ENCODE measurements at places on chromosomes 7 and 10.

- no peak for DNase-seq
Measured at GRCh38 chr10:114905450-114905849, 32.5 kb upstream of the TRUB1 start.

GRCh38 chr10:20088061-20088701, 271.9 kb downstream of the PLXDC2 start:
- DNase-seq, result no peak

GRCh38 chr10:63094881-63095280, 38.2 kb upstream of the NRBF2 start:
- DNase-seq, result no peak

- DNase-seq, result no peak
Measured at GRCh38 chr10:34374356-34375045, 440.6 kb downstream of the PARD3 start.

DNA sequence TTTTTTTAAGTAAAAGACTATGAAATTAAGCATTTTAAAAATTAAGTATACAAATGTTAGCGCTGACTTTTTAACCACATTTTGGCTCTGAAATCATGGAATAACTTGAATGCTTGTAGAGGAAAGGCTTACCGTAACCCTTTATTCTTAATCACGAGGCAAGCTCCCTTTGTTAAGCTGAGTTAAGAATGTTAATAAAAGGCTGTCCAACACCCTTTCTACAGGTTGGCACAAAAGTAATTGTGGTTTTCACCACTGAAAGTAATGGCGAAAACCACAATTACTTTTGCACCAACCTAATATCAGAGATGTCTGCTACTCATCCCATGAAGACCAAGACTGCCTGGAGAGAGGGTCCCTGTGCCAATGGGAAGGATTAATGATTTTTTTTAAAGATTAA, 70.6 kb downstream of the STK17A start:
- DNase-seq, result no peak

DNA sequence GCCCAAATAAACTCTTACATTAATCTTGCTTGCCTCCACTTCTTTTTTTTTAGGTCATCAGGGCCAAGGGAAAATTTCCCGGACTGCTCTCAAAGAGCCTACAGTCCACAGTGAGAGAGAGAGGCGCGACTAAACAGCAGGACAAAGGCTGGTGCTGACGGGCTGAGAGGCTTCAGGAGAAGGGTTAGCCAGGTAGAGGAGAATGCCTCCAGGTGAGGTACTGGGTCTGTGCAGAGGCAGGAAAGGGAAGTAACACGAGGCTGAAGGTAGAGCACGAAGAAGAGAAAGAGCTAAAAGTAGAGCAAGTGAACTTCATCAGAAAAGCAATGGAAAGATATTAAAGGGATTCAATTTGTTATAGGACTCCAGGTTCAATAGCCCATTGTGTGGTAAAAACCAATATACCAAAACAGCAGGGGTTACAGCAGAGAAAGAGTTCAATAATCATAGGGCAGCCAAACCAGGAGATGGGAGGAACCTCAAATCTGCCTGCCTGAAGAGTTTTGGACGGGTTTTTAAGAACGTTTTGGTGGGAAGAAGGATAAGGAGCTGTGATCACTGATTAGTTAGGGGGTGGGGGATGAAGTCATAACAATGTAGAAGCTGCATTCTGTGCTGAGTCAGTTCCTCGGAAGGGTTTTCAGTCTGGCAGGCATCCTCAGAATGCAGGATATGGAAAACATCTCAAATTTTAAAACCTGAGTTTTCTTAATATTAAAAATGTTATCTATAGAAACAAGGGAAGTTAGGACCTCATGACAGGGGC, 171.5 kb downstream of the AKR1D1 start:
- DNase-seq, result no peak
